ENCODE measurements at places on chromosomes 3 and 15. TPM values are rescaled to one million over a fixed set of nuclear protein-coding genes. Genes with fewer than 3 reads are reported as not detected.

HTR3E gene
- not detected for total RNA-seq

DOCK3 gene
- total RNA-seq, result 39.9 TPM

- no peak for DNase-seq
Observed at GRCh38 chr15:49179433-49180190, 9.6 kb downstream of the GALK2 start.

- DNase-seq, result no peak
Observed at GRCh38 chr15:62846805-62847495, 195.6 kb upstream of the TPM1 start.

DNA sequence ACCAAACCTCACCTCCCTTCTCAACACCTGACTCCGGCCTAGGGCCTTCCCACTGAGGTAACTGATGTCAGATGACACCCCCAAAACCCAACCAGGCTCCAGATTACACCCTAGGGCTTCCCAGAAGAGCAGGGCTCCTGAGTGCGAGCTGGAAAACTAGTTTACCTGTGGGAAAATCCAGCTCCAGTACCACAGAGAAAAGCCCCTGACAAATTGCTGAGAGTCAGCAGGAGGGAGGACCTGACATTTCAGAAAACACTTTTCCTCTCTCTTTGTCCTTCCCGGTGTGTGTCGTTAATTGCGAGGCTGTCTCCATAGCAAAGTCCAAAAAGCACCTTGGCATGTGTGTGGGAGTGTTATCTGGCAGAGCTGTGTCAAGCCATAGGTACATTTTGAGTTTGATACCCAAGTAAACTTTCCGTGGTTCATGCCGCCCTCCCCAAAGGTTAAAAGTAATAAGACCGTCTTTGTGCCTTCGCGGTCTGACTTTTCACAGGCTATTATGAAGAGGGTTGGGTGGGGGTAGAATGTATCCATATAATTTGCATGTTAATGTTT is 79.8 kb upstream of the FNDC3B start:
- DNase-seq, result no peak

DNA sequence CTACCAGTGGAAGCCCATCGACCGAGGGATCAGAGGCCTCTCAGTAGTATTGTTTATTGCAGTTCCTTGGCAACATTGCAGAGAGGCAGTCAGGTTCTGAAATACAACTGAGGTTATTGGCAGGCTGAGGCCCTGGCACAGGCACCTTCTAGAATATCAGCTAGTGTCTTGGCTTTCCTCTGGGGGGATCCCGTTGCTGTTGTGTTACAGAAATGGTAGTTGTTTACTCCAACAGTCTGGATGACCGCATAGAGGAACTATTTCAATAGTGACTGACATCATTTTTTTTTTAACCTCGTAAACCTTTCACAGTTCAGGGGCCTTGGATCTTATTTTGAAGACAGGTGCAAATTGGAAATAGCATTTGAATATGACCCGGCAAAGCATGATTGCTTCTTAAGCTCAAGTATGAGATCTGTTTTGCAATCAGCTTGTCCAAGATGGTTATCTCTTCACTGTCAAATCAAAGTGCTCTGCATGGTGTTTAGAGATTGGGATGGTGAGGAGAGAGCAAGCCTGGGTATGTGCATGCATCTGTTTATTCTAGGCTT is 63.9 kb downstream of the PGPEP1L start:
- no peak for DNase-seq

DNA sequence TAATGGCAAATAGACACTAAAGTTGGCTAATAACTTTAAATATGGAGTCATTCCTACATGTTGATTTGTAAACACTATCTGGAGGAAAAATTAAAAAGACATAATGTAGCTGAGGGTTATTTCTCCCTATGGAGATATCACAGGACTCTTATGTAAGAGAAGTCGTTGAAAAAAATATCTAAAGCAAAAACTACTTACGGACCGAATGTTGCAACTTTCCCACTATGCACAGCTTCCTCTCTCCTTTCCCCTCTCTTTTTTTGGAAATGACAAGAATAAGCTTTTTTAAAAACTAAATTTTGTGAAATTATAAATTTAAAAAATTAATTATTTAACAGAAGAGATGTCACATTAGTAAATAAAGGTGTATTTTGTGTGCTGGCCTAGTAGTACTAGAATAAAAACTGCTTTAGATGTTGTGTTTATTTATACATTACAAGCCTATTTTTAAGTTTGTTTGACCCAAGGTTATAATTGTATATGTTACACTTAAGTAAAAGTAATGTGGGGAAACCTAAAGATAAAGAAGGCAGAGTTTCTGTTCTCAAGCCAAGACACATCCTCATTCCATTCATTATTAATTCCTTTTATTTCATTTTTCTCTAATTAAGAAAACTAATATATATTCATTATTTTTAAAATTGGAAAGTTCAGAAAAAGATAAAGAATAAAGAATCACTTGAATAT is 20.7 kb upstream of the PPARG start:
- DNase-seq, result no peak

DNA sequence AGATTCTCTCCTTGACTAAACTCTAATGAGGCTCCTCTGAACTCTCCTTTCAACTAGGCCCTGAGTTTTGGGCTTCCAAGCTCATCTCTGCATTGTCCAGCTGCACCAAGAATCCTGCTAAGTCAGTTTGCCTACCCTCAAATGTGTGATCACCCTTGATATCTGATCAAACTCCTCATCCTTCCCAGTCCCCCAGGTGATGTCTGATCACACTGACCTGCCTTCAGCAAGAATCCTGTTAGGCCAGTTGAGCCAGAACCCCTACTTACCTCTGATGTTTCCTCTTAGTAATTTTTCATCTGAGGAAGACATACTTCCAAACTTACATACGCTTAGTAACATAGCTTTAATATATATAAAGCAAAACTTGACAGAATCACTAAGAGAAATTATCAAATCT is 28.8 kb downstream of the SUMF1 start:
- DNase-seq, result no peak
